Left ventricle myocardium superior (tissue), 1 donor: ENCODE measurements at places on chromosomes 16 and 17. TPM values are rescaled to one million over a fixed set of nuclear protein-coding genes. Genes with fewer than 3 reads are reported as not detected.

DNA sequence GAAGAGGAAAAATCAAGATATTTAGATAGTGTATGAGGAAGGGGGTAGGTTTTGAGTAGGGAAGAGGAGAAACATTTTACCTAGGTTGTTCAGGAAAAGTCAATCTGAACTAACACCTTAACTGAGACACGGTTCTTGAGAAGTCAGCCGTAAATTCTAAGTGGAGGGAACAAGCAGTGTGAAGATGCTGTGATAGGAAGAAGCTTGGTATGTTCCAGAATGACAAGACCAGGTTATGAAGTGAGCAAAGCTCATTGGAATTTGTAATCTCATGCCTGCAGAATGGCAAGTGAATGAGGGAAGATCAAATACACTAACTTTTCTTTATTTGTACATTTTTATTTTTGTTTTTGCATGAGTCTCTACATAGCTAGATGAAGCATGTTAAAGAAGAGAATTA is 307.6 kb downstream of the ZFHX3 start:
- no peak for DNase-seq

- no peak for DNase-seq
Measured at GRCh38 chr16:48295488-48296281, 48.3 kb upstream of the ABCC11 start.

DNA sequence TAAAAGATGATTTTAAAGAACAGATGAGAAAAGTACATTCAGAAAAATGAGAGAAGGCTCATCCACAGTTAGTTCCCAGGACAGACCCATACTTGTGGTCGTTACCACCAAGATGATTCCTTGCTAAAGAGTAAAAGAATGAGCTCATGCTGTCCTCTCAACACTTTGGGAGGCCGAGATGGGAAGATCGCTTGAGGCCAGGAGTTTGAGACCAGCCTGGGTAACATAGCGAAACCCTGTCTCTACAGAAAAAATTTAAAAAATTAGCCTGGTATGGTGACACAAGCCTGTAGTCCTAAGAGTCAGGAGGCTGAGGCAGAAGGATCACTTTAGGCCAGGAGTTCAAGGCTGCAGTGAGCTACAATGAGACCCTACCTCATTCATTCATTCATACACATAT is 60.7 kb upstream of the CNEP1R1 start:
- no peak for DNase-seq

GRCh38 chr16:88843256-88843655 is 13.5 kb downstream of the GALNS start:
- no peak for DNase-seq

ABI3 gene
- 5.6 TPM for total RNA-seq

MON1B gene
- total RNA-seq: 15.1 TPM
